ENCODE measurements at places on chromosomes 1 and 21.

DNA sequence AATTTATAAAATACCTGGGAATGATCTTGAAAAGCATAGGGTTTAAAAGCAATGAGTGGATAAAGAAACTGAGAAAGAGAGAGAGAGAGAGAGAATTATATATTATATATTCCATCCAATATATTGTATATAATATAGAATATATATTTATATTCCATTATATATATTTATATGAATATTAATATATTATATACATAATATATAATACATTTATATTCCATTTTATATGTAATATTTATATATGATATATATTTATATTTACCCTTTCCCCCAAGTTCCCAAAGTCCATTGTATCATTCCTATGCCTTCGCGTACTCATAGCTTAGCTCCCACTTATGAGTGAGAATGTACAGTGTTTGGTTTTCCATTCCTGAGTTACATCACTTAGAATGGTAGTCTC is 69.9 kb upstream of the SLC35F3 start:
- DNase-seq: no peak

GRCh38 chr1:9294405-9294773 is 1.7 kb downstream of the SPSB1 start:
- DNase-seq: peak; percentile 46

DNA sequence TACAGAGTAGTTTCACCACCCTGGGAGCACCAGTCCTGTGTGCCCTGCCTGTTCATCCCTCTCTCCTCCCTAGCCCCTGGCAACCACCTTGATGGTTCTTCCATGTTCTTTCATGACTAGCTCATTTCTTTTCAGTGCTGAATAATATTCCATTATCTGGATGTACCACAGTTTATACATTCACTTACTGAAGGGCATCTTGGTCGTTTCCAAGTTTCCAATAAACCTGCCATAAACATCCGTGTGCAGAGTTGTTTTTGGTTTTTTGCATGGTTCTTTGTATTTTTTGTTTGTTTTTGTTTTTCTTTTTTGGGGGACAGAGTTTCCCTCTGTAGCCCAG is 13.9 kb downstream of the TIAM1 start:
- DNase-seq: no peak

GRCh38 chr1:32393136-32393535 is 1.1 kb downstream of the BSDC1 start:
- DNase-seq: no peak

- no peak for DNase-seq
Measured at GRCh38 chr1:1024771-1025699, 5.1 kb downstream of the AGRN start.

GRCh38 chr21:42855937-42856335 is 23.4 kb downstream of the WDR4 start:
- no peak for DNase-seq

- DNase-seq: no peak
Measured at GRCh38 chr1:208737161-208737560, 493.0 kb upstream of the PLXNA2 start.

- peak; percentile 37 for DNase-seq
Measured at GRCh38 chr1:202856014-202856413, 32.9 kb downstream of the RABIF start.

GRCh38 chr21:31708541-31708940 is 23.4 kb downstream of the SCAF4 start:
- no peak for DNase-seq

- no peak for DNase-seq
Measured at GRCh38 chr1:208085655-208086515, 158.3 kb downstream of the PLXNA2 start.

DNA sequence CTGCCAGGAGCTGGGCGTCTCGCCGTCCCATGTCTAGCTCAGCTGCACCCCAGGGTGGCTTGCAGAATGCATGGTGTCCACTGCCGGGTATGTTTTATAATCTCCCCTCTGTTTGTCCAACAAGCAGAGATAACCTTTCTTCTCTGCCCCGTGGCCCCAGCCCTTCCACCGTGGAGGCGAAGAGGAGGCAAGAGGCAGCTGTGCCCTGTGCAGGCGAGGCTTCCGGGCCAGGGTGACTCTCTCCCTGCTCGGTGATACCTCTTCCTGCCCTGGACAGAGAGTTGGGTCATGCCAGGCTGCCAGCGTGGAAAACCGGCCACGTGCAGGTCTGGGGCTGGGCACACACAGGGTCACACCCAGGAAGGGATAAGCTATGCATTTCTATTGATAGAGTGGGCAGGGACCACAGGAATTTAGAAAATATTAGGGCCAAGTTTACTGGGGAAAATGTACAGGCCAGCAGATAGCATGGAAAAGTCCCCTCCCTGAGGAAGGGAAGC is at the start of gene TFF2:
TSS of gene TFF2 (minus strand) at position 68 of the 500 bp plus-strand sequence. CDS start at position 31, 37 bp downstream.
- DNase-seq: no peak

DNA sequence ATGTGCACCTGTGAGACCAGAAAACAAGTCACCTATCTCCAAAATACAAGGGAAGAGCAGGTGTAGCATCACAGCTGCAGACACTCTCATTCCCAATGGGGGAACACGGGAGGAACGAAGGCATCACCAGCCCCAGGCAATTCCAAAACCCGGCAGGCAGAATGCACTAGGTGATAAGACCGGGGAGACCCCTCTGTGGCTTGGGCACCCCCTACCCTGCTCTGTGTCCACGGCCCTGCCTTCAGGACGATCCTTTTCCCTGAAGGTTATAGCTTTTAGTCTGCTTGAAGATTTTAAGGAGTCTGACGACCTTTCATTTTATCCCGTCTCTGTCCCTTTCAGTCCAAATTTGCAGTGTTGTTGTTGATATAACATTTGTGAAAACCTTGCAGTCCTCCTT is 19.2 kb downstream of the TRPM2 start:
- no peak for DNase-seq

GRCh38 chr1:45647248-45648021 is 23.6 kb upstream of the CCDC17 start:
- peak; percentile 78 for DNase-seq

- DNase-seq: peak; percentile 16
Measured at GRCh38 chr1:7526867-7527732, 244.0 kb upstream of the VAMP3 start.

GRCh38 chr1:64172458-64172983 is 30.9 kb upstream of the UBE2U start:
- DNase-seq: no peak

- DNase-seq: no peak
Measured at GRCh38 chr21:28237661-28238060, 755.0 kb downstream of the LTN1 start.

GRCh38 chr1:181317261-181317930 is 165.9 kb upstream of the CACNA1E start:
- no peak for DNase-seq

DNA sequence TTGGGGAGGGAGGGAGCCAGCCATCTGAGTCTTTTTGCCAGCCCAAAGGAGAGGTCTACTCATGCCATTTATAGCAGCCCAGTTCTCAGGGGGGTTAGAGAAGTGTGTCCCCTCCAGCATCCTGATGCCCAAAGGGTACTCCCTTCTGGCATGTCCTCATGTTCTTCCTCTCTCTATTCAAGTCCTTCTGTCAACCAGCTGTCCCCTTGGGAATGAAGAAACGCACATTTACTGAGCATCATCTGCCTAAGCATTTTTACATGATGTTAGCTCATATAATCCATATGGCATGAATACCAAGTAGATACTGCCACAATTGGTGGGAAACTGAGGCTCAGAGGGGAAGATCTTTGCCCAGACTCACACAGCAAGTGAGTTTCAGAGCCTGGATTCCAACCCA is 14.8 kb upstream of the TACSTD2 start:
- DNase-seq: no peak

DNA sequence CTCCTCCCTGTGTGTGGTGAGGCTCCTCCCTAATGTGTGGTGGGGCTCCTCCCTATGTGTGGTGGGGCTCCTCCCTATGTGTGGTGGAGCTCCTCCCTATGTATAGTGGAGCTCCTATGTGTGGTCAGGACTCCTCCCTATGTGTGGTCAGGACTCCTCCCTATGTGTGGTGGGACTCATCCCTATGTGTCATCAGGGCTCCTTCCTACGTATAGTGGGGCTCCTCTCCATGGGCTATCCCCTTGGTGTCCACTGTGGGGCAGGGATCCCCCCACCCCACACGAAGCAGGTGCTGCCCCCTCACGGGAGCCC is 29.6 kb downstream of the PRSS38 start:
- DNase-seq: no peak

DNA sequence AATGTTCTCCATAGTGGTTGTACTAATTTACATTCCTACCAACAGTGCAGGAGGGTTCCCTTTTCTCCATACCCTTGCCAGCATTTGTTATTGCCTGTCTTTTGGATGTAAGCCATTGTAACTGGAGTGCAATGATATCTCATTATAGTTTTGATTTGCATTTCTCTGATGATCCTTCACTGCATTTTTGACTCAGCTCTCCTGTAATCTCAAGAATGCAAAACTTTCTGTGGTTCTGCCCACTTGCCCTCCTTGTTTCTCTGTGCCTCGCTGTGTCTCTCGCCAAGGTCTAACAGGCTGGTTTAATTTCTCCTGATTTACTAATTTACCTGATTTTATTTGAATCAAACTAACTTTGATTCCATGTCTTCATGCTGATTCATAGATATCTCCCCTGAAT is 407.9 kb downstream of the ZP4 start:
- DNase-seq: no peak

DNA sequence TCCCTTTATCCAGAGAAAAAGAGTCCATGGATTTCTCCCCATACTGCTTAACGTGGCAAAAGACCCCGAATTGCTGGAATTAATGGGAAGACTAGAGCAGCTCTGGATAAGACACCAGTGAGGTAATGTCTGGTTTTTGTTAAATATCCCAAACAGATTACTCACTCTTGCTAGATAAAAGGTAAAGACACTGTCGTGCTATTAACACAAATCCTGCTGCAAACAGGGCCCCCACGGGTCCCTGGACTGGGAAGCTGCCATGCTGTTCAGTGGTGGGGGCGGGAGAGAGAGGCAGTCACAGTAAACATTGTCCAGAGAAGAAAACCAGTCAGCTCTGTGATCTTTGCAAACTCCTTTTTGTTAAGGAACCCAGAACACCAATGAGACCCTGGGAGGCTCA is 15.2 kb upstream of the SRP9 start:
- DNase-seq: no peak

DNA sequence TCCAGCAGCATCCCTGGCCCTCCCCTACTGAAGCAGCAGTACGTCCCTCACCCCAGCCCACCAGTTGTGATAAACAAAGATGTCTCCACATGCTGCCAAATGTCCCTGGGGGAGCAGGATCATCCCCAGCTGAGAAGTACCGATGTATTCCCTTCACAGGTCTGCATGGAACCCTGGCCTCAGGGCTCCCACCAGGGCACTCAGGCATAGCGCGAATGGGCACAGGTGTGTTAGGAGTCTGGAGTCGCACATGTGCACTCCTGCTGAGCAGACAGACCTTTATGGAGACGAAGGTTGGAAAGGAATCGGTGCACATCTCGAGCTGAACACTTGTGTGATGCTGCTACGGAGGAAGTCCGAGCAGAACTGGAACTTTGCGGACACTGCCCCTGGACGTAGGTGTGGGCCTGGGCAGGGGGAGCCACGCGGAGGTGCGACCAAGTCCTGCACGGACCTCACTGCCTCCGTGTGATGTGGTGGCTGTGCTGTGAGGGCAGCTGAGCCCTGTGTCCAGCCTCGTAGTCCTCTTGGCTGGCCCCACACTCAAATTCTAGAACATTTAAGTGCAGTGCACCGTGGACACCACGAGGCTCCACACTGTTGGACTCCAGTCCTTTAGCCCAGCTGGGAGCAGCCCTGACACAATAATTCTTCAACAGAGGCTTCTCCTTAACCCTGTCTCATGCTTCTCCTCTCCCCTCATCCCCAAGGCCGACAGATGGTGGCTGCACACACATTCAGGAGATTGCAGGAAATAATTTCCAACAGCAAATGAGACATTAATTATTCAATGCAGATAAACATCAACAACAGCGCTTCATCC is 43.4 kb downstream of the RSPH1 start:
- no peak for DNase-seq

DNA sequence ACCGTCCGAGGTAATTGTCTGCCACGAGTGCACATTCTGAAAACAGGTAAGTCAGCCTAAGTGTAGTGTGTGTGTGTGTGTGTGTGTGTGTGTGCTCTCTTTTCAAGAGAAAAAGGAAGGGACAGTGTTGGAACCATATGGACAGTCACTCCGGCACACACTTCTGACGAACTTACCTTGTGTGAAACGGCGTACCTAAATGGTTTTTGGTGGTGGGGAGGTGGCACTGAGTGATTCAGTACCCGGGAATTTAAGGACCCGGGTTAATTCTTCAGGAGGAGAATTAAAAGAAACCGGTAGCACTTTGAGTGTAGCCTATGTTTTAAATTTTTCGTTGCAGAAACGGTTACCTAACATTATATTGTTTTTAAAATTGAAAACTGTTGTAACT is 286 bp downstream of the ODR4 start:
- DNase-seq: no peak

DNA sequence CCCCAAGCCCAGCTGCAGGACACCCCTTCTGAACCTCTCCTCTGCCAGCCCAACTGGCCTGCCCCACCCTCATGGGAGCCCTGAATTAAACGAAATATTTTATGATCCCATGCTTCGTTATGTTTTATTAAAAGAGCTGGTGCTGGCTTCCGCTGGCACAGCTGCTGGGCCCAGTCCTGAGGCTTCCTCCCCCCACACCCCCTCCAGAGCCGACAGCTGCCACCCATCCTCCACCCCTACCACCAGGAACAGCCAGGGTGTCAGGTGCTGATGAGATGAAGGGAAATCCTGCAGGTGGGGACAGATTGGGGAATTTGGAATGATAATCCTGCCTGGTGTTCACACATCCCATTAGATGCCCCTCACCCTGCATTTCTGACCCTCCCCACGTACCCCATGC is 19.0 kb downstream of the IGSF21 start:
- DNase-seq: no peak

GRCh38 chr1:33743221-33743998 is 120.5 kb upstream of the HMGB4 start:
- DNase-seq: no peak

DNA sequence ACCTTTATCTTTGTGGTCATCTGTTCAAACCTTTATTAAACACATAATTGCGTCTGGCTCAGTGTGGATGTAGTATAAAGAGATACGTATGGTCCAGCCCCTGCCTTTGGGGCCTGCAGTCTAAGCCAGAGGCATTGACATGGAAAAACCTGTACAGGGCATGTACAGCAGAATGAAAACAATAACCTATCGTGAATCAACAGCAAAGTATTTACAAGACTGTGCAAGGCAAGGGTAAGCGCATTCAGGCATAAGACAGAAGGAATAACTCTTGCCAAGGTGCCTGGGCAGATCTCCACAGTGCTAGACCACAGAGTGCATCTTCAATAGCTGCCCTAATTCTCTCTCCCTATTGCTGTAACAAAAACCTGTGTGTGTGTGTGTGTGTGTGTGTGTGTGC is 35.5 kb downstream of the KIRREL1 start:
- no peak for DNase-seq

DNA sequence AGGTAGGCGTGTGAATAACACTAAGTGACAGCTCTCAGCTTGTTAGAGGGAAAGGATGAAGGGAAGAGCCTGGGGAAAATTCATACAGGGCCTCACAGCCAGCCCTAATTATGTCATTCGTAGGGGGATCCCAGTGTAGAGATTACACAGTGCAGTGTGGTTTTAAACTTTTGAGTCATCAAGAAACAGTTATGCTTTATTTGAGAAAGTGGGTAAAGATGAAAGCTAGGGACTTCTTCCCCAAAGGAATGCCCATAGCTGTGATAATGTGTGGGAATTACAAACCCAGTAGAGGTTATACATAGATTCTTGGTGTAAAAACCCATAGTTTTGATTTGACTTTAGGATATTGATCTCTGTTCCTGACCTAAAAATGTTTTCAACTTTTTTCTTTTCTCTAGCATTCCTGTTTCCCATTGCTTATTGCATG is 1.9 kb downstream of the TTF2 start:
- peak; percentile 93 for DNase-seq

GRCh38 chr1:101178341-101178687 is 58.5 kb upstream of the S1PR1 start:
- no peak for DNase-seq

Data from suppressor macrophage treated with lipopolysaccharide for 1 hour (primary cell).